ENCODE measurements at places on chromosomes 7 and 10.
A peak's percentile ranks its signal among the peaks of the same experiment; 100 is the strongest.

- DNase-seq: no peak
Measured at GRCh38 chr7:158549176-158549615, 38.4 kb downstream of the PTPRN2 start.

DNA sequence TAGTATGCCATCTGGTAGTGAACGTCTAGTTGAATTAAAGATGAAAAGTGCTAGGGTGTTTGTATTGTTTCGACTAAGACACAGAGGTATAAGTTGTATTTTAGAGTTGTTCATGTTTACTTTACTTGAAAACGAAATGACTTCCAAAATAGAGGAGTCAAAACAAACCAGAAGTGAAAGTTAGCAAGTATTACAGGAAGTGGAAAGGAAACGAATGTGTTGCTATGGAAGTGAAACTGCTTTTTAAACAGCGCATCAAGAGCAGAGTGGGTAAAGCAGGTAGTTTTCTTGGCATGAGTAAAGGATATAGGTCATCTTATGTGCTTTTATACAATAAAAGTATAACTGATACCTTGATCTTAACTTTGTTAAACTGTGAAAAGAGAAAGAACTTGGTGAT lies 20.0 kb upstream of the GALNTL5 start:
- peak; percentile 73 for DNase-seq

- no peak for DNase-seq
Measured at GRCh38 chr10:79044036-79044632, 24.6 kb upstream of the ZMIZ1 start.

DNA sequence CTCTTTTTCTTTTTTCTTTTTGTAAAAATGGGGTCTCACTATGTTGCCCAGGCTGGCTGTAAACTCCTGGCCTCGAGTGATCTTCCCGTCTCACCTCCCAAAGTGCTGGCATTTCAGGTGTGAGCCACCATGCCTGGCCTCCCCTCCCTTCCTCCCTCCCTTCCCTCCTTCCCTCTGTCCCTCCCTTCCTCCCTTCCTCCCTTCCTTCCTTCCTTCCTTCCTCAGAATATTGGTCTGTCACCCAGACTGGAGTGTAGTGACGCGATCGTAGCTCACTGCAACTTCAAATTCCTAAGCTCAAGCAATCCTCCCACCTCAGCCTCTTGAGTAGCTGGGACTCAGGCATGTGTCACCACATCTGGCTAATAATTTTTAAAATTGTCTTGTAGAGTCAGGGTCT lies 8.4 kb downstream of the AGAP3 start:
- DNase-seq: no peak

GRCh38 chr7:2079332-2080059 lies 153.2 kb downstream of the MAD1L1 start:
- no peak for DNase-seq

- DNase-seq: no peak
Measured at GRCh38 chr7:65989694-65990080, 7.7 kb upstream of the GUSB start.

DNA sequence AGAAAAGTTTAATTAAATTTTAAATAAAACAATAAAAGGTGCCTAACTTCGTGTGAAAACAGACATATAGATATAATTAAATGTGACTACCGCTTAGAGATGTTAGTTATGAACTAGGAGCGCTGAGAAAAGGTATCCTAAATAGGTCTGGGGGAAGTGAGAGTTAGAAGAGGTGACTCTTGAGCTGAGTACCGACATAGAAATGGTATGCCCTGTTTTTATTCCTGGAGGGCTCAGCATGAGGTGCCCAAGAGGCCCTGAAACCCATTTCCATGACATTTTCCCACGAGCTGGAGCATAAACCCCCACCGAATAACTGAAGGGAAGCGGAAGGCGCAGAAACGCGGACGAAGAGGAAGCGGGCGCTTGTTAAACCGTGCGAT lies 433 bp upstream of the STARD3NL start:
- no peak for DNase-seq

GRCh38 chr10:60733517-60733822 lies 44.8 kb upstream of the CDK1 start:
- no peak for DNase-seq

DNA sequence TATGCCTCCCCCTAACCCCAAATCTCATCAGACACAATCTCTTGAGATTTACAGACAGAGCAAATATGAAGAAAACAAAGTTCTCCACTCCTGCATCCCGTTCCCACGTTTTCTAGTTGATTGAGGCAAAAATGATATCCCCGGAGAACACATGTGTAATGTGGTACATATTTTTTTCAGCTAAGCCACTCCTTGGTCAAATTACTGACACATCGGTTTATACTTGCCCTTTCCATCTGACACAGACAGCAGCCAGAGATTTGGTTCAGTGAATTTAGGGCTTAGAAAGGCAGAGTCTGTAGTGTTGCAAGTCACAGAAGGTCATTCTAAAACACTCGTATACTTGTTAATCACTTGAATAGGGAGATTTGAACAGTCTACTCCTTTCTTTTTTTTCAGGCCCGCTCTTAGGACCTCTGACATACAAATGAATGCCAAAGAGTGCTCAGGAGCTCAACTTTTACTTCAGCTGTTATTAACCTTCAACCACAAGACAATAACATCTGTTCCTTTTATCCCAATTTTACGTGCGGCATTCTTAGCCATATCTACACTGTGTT lies 1.8 kb upstream of the DDX50 start:
- DNase-seq: no peak

DNA sequence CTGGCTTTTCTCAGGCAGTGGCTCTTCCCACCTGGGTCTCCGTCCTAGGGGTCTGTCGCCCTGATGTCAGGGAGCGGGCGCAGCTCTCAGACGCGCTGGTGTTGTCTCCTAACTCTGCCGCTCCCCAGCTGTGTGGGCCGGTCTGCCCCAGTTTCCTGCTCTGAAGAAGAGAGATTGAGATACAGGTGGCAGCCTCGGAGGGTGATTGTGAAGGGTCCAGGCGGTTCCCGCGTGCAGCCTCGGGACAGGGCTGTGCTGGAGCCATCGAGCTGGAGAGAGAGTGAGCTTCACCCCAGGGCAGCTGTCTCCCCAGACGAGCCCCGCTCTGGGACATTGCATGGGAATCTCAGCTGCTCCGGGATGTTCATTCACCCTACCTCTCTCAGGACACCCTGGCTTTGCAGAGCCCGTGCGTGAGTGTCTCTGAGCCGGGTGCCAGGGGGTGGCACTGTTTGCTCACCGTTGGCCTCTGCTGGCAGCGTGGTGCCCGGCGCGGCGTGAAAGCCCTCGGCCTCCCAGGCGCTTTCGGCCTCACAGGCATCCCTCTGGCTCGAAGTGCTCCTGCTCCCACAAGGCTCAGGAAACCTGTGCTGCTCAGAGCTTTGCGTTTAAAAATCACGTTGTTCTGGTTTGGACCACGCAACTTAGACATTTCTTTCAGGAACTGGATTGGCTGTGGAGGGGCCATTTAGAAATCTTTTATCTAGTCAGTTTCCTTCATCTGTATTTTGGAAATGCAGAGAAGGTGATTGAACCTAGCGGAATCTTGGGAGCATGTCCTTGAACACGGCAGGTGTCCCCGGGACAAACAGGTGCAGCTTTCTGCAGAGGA lies 33.8 kb upstream of the ZFAND2A start:
- DNase-seq: peak; percentile 26

GRCh38 chr7:157032644-157033482 lies 22.4 kb upstream of the MNX1 start:
- no peak for DNase-seq

- no peak for DNase-seq
Measured at GRCh38 chr10:66505003-66505657, 420.7 kb upstream of the LRRTM3 start.

DNA sequence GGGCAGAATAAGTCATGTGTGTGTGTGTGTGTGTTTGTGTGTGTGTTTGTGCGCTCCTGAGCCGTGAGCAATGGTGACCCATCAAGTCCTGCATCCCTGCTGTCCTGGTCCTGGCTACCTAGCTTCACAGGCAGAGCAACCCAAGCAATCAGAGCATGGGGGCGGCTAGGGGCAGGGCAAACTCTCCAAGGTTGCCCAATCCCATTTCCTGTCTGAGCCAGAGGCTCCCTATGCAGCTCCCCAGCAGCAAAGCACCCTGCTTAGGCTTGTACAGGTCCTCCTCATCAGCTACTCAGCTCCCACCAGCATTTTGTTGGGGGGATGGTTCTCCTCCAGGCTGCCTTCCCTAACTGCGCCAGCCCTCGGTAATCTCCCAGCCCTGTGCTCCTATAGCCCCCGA lies 31.1 kb upstream of the CRHR2 start:
- no peak for DNase-seq

All from CD4-positive, alpha-beta T cell treated with Interleukin-17A for 1 hour (primary cell).